ENCODE measurements at places on chromosomes 2 and 18. TPM values are rescaled to one million over a fixed set of nuclear protein-coding genes. Genes with fewer than 3 reads are reported as not detected.

- no peak for DNase-seq
Observed at GRCh38 chr2:170820757-170821530, 4.3 kb downstream of the GAD1 start.

GRCh38 chr2:236510034-236510433, 59.6 kb upstream of the ACKR3 start:
- no peak for DNase-seq

DNA sequence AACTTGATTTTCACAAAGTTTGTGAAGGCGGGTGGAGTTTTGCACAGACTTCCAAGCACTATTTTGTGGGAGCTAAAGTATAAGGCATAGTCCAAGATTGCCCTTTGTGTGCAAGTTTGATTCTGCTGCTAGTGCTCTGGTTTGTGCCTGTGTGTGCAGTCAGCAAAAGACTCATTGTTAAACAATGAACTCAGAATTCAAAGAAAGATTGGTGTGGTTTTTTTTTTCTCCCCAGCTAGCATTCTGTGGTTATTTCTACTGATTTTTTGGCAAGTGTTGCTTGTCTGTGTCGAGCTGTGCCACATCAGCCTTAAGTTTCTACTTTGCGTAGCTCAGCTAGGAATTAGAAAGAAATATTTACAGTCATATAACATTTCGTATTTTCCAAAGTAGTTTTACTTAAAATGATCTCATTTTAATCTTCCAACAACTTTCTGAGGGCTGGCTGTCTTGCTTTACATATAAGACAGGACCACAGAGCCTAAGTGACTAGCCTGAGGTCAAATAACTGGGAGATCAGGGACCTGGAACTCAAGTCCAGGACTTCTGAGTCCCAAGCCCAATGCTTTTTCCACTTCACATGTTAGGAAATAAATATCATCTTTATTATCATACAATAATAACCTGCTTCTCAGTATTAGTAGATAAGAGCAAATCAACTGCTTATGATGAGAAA, 69.8 kb downstream of the BABAM2 start:
- DNase-seq: no peak

DNA sequence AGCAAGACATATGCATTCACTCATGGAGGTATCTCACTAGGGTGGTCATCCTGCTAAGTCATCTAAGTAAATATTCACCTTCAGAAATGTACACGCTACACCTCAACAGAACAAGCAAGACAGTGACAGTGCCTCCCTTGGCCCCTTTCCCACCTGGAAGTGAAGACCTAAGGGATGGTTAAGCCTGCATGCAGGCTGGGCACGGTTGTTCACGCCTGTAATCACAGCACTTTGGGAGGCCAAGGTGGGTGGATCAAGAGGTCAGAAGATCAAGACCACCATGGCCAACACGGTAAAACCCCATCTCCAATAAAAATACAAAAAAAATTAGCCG, 4.4 kb downstream of the LIMS2 start:
- no peak for DNase-seq

GRCh38 chr2:58206785-58207184, 34.3 kb downstream of the FANCL start:
- DNase-seq: no peak

GRCh38 chr2:201798252-201798913, 8.0 kb upstream of the CDK15 start:
- DNase-seq: no peak

- DNase-seq: no peak
Observed at GRCh38 chr18:56021136-56021808, 433.3 kb upstream of the TCF4 start.

DNA sequence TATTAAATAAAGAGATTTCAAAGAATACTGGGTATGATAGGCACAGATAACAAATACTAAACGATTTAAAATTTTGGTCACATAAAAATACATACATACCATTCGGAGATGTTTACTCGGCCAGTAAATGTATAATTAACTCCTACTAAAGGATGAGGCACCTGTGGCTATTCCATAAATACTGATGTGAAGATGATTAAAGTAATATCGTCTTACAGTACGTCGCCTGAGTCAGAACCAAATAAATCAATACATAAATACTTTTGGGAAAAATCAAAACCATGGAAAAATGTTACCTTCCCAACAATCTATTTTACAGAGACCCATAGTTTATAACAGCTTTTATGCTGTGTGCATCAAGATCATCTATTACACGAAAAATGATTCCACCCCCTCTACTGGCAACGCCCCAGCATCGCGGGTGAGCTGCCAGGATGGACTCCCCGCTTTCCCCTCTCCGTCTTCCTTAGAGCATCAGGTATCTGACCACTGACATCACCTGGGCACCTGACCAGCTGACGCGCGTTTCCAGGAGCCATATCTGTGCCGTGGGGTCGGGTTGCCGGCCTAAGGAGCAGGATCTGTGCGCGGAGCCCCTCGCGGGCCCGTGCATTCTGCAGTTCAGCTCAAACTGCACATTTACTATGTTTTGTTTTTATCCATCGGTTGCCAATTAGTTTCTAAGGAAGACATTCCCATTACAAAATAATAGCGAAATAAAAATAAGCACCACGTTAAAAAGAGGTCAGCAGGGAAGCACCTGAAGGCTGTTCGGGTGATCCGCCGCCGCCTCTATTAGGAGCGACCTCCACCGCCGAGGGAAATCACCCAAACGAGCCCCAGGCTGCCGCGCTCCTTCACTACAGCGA, 901 bp downstream of the ICA1L start:
- peak; percentile 82 for DNase-seq

DNA sequence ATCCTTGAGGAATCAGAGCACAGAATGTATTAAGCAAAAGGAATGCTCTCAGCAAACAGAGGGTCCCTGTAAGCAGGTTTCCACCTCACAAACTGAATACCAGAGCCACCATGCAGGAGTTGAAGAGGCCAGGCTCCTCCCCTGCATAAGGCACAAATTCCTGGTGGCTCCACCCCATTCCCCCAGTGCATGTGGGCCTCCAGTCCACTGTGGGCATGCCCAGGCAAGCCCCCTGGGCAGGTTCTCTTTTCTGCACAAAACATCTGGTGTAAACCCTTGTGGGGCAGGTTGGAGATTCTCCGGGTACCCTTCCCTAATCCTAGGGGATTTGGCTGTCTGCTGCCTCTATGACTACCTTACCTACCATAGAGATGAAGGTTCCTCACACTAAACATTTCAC, 166.5 kb downstream of the PTPRM start:
- DNase-seq: no peak

Gene XDH
- 0.50 TPM for polyA plus RNA-seq

Gene CCDC68
- 11.9 TPM for polyA plus RNA-seq

Gene KATNAL2
- polyA plus RNA-seq: 14.1 TPM

Gene EFEMP1
- polyA plus RNA-seq: 111 TPM

Gene SMYD1
- not detected for polyA plus RNA-seq

Gene UGT1A9
- 4.9 TPM for polyA plus RNA-seq
